CD4-positive, alpha-beta memory T cell (primary cell): ENCODE measurements at places on chromosomes 6 and 20.
A peak's percentile ranks its signal among the peaks of the same experiment; 100 is the strongest.

- no peak for DNase-seq
Measured at GRCh38 chr6:125930765-125931418, 25.7 kb upstream of the HINT3 start.

DNA sequence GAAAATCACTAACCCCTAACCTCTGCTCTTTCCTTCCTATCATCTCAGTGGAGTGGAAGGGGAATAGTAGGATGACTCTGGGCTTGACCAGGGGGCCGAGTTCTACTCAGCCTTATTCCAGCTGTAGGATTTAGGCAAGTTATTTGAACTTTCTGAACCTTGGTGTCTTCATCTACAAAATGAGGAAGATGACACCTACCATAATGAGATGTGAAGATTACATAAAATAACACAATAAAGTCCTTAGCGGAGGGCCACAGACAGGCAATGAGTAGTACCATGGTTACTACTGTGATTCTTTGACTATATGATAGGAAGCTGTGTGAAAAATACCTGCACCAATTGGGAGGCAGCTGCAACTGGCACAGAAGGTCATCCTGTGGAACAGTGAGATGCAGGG, 53.6 kb upstream of the PIM1 start:
- DNase-seq: no peak

DNA sequence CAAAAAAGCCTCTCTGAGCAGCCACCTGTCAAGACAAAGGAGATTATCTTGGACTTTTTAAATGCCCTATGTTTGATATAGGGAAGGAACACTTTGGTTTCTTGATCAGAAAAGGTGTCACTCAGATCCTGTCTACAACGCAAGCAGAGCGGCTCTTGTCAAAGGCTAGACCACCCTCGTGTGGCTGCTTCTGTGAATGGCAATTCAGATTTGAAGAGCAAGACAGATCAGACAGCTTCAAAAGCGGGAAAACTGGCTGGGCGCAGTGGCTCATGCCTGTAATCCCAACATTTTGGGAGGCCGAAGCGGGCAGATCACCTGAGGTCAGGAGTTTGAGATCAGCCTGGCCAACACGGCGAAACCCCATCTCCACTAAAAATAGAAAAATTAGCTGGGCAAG, 10.1 kb upstream of the NXT1 start:
- DNase-seq: no peak

GRCh38 chr20:38304845-38305447, 990 bp downstream of the BPI start:
- no peak for DNase-seq

DNA sequence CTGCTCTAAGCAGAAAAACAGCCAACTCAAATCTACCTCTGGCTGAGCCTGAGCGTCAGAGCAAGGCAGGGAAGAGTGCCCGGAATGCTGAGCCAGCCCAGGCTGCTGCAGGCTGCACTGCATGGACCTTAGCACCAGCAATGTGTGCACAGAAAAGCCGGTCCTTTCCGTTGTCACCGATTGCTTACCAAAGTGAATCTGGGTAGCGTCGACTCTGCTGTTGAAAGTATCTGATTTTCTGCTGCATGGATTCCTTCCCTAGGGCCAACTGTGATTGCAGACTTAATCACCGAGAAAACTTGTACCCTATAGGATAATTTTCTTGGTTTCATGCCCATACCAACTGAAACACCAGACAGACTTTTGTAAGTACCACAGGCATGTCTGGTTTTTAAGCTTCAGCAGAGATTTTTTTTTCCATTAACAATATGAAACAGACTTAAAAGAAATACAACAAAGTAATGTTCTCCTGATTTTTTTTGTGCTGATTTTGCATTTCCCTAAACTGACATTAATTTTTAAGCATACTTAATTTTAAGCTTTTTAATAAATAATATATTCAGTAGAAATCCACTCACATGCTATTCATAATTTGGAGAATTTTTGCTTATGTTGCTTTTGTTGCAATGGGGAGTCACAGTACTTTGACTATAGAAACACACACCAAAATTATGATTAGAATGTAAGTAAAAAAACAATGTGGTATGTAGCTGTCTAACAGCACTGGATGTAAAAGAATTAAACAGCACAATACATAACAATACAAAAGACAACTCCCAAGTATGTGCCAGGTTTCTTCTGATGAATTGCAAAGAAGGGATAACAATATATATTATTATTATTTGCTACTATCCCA, 218.0 kb downstream of the THBS2 start:
- no peak for DNase-seq

- no peak for DNase-seq
Measured at GRCh38 chr6:35473075-35473849, 5.1 kb downstream of the RPL10A start.

GRCh38 chr6:161169696-161170095, 104.2 kb downstream of the AGPAT4 start:
- no peak for DNase-seq

DNA sequence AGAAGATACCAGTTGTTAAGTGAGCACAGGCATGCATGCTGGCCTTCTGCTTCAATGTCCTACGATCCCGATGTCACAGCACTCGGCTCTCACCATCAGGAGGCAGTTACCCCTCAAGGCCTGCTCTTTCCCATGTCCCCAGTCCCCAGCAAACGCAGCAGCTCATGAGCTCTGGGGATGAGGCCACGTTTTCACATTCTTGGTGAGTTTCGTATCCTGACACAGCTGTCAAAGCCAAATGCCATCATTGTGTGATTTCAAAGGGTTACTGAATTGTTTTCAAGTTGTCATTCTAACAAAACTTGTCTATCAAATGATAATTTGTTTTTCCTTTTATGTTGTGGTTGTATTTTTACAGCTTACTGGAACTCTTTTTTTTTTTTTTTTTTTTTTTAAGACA, 226.9 kb upstream of the KCNG1 start:
- no peak for DNase-seq

DNA sequence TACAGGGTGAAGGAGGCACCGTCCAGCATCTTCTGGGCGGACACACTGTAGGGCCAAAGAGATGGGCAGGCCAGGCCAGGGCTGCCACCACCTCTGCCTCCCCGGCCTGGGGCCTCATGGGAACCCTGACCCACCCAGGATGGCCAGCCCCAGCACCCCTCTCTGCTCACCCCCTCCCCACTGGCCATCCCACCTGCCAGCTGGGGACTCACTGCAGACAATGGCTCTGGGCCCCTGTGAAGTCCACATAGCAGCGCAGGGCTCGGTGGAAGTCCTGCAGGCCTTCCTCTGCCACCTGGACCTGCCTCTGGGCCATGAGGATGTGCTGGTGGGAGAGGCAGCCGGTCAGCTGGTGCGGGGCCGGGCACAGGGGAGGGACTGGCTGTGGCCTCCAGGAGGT, 3.6 kb upstream of the C20orf144 start:
- DNase-seq: no peak

- peak; percentile 59 for DNase-seq
Measured at GRCh38 chr20:41137614-41138474, 501 bp downstream of the PLCG1 start.

DNA sequence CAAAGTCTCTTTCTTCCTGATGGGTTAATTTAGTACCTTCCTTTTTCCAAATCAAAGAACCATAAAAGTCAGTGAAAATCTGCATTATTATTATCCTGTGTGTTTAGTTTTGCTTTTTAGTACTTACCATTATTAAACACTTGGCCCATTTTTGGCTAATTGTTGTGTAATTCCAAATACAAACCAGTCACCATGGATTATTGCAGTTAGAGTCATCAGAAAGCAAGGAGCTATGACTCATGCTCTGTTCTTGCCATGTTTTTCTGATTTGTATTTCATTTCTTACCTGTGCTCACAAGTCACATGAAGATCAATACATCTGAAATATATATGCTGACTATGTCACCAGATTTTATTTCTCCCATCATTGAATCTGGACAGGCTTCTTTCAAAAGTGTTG, 31.3 kb downstream of the SLC22A3 start:
- DNase-seq: no peak

DNA sequence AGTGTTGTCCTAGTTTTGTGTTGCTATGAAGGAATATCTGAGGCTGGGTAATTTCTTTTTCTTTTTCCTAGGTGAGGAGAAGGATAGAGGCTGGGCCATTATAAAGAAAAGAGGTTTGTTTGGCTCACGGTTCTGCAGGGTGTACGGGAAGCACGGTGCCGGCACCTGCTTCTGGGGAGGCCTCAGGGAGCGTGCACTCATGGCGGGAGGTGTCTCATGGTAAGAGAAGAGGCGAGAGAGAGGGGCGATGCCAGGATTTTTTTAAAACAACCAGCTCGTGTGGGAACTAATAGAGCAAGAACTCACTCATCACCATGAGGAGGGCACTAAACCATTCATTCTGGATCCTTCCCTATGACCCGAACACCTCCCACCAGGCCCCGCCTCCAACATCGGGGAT, 14.2 kb upstream of the NPBWR2 start:
- DNase-seq: no peak
